ENCODE measurements at places on chromosomes 6 and 20.

GRCh38 chr6:134397676-134398075, 79.8 kb upstream of the SGK1 start:
- DNase-seq = no peak

GRCh38 chr20:38633577-38634093, 32.0 kb downstream of the ARHGAP40 start:
- DNase-seq = no peak

- peak; percentile 17 for DNase-seq
Observed at GRCh38 chr6:130912434-130912833, 85.2 kb downstream of the SMLR1 start.

DNA sequence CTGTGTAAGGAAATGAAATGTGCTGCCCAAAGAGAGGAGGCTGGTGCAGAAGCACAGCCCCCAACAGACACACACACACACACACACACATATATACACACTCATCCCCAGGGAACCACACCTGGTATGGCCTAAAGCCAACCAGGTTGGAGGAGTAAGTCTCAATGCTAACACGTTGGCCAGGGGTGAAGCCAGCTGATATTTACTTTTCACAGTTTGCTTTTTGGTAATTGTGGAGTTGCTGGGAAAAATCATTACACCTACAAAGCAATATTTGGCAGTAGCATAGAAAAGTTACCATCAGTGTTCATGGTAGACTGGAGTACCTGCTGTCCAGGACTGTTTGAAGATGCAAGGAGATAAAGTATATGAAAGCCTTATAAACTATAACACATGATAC, 50.3 kb upstream of the NAA20 start:
- DNase-seq = no peak

- DNase-seq = no peak
Observed at GRCh38 chr6:128036808-128037570, 136.1 kb upstream of the THEMIS start.

- DNase-seq = no peak
Observed at GRCh38 chr6:103139377-103139776, 1720.3 kb downstream of the HACE1 start.

- DNase-seq = no peak
Observed at GRCh38 chr20:22529150-22530019, 55.0 kb downstream of the FOXA2 start.

- DNase-seq = no peak
Observed at GRCh38 chr6:109892451-109893435, 85.4 kb upstream of the GPR6 start.

DNA sequence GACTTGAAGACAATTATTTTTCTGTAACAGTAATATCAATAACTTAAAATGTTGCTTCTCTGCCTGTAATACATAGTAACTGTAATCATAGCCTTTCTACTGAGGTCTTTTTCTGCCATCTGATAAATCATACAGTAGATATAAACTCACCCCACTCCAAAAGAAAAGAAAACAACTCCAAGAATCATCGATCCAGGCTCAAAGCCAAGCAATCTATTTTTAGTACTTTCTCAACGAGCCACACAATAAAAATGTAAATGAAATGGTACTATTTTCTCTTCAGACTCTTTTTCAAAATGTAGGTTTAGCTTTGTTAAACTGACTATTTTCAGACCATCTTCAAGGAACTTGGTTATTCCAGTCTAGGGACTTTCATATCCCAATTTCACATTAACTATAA, 493.3 kb downstream of the ADGRB3 start:
- DNase-seq = no peak

- DNase-seq = no peak
Observed at GRCh38 chr6:3776881-3777507, 25.5 kb upstream of the PXDC1 start.

DNA sequence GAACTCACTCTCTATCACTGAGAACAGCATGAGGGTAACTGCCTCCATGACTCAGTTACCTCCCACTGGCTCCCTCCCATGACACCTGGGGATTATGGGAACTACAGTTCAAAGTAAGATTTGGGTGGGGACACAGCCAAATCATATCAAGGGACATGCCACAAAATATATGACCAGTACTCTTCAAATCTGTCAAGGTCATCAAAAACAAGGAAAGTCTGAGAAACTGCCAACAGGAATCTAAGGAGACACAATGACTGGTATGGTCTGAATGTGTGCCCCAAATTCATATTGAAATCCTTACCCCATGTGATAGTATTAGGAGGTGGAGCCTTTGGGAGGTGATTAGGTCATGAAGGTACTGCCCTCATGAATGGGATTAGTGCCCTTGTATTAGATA, 258.8 kb downstream of the TPBG start:
- no peak for DNase-seq

- no peak for DNase-seq
Observed at GRCh38 chr20:47063407-47063806, 168.8 kb downstream of the EYA2 start.

DNA sequence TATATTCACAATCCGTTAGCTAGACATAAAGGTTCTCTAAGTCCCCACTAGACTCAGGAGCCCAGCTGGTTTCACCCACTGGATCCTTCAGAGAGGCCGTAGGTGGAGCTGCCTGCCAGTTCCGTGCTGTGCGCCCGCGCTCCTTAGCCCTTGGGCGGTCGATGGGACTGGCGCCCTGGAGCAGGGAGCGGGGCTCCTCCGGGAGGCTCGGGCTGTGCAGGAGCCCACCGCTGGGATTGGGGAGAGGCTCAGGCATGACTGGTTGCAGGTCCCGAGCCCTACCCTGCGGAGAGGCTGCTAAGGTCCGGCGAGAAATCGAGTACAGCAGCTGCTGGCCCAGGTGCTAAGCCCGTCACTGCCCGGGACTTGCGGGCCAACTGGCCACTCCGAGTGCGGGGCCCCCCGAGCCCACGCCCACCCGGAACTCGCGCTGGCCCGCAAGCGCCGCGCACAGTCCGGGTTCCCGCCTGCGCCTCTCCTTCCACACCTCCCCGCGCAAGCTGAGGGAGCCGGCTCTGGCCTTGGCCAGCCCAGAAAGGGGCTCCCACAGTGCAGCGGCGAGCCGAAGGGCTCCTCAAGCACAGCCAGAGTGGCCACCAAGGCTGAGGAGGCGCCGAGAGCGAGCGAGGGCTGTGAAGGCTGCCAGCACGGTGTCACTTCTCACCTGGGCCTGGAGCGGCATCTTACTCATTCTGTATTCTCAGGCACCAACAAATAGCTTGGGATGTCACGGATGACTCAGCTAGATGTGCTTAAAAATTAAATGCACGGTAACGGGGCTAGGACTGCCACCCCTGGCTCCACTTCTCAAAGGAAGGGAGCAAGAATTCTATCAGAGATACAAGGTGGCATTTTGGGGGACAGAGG, 44.1 kb downstream of the IRF4 start:
- DNase-seq = no peak

GRCh38 chr6:148703900-148704299, 42.9 kb upstream of the UST start:
- no peak for DNase-seq
